ENCODE measurements at places on chromosomes 16 and 17. TPM values are rescaled to one million over a fixed set of nuclear protein-coding genes. Genes with fewer than 3 reads are reported as not detected.

CRK gene
- polyA plus RNA-seq = 25.1 TPM

- peak overlapping the region; percentile 21 for H3K4me3 ChIP-seq
- DNase-seq = no peak
- no peaks in the 10 kb centered on the region for H3K36me3 ChIP-seq
These were observed 4.8 kb downstream of the PRR11 start for GRCh38 chr17:59160157-59161025.

GRCh38 chr17:71970312-71970711 is 150.5 kb upstream of the SOX9 start:
- H3K36me3 ChIP-seq = no peaks in the 10 kb centered on the region
- no peaks in the 10 kb centered on the region for H3K4me1 ChIP-seq
- no peaks in the 10 kb centered on the region for H3K27me3 ChIP-seq
- H3K4me3 ChIP-seq = no peak overlapping the region

- H3K27ac ChIP-seq = no peak overlapping the region
- DNase-seq = no peak
- peaks cover 5% of the 10 kb centered on the region for H3K4me1 ChIP-seq
- no peak overlapping the region for H3K4me3 ChIP-seq
- H3K36me3 ChIP-seq = no peaks in the 10 kb centered on the region
- no peaks in the 10 kb centered on the region for H3K27me3 ChIP-seq
These were observed 23.1 kb downstream of the HSBP1 start for GRCh38 chr16:83830769-83831455.

DNA sequence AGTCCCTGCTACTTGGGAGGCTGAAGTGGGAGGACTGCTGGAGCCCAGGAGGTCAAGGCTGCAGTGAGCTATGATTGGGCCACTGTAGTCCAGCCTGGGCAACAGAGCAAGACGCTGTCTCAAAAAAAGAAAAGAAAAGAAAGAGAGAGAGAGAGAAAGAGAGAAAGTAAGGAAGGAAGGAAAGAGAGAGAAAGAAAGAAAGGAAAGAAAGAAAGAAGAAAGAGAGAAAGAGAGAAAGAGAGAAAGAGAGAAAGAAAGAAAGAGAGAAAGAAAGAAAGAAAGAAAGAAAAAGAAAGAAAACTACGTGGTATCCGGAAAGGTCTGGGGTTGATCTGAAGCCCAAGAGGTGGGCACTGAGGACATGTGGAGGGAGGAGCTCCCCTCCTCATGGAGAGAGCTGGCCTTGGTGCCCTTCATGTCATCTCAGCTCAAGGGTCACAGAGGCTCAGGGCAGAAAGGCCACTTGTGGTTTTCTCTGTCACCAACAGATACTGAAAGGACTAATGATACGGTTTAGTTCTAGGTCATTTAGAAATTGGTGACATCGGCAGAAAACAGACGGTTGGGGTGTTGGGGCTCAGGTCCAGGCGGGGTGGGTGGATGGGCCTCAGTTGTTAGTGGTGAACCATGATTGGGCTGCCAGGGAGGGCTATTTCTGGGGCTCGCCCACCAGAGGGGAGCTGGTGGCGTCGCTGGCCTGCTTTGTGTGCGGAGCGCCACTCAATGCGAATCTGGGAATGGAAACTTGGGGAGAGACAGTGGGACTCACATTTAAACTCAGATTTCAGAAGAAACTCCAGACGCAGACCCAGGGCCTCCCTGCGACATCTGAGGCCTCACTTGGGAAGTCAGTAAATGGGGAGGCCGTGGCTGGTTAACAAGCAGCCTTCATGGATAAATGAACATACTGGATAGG is 44.6 kb downstream of the FOXL1 start:
- no peaks in the 10 kb centered on the region for H3K4me1 ChIP-seq
- no peak overlapping the region for H3K4me3 ChIP-seq
- H3K27me3 ChIP-seq = no peaks in the 10 kb centered on the region
- no peak overlapping the region for H3K27ac ChIP-seq
- DNase-seq = no peak

GRCh38 chr17:70034158-70034557 is 40.9 kb upstream of the KCNJ16 start:
- H3K27ac ChIP-seq = no peak overlapping the region
- DNase-seq = no peak
- no peaks in the 10 kb centered on the region for H3K27me3 ChIP-seq
- no peak overlapping the region for H3K4me3 ChIP-seq
- no peaks in the 10 kb centered on the region for H3K36me3 ChIP-seq
